Stimulated activated CD8-positive, alpha-beta memory T cell treated with anti-CD3 and anti-CD28 coated beads, Interleukin-7, amount 100 ng/mL, for 1 hour (primary cell): ENCODE measurements at places on chromosomes 6 and 20.

DNA sequence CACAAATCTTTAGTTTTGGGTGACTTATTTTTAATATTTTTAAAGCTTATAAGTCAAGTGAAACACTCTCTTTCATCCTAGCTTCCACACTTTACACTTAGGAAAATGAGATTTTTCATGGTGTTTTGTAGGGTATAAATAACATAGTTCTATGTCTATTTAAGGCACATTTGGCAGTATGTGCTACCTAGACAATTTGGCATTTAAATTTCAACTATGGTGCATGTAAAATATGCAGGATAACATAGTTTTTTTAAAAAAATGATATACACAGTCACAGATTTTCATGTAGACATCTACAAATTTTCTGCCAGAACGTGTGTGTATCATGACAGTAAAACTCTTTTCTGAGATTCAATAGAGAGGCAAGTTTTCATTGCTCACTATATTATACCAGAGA lies 115.1 kb upstream of the MAP3K7 start:
- no peak for DNase-seq

- no peak for DNase-seq
These were observed 740 bp downstream of the NELFCD start for GRCh38 chr20:58981628-58982364.

DNA sequence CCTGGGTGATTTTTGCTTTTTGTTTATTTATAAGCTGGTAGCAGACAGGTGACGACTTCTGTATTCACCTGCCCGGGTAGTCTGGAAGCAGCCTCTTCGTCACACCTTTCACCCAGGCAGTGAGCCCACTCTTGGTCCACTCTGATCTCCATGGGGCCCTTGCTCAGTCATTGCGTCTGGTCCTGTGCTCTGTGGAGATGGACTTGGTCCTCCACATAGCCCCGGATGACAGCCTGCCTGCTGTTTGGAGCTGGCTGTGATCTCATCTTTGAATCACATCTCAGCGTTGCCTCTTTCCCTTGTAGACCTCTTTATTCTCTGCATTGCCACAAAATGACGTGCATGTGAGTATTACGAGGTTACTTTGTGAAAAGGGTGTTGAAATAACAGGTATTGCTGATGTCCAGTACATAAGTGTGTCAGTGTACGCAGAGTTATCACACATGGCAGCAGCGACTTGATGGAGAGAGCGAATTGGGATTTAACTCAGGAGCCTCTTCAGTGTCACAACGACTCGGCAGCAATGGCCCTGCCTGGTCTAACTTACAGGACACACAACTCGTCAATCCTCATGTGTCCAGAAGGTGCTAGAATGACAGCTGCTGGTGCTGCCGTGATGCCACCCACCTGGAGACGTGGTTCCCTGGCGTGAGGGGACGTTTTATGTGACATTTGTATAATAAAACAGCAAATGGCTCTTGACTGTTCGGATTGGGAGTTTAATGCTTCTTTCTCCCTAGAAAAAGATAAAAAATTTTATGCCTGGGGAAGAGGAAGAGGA lies 24.2 kb upstream of the FRMD1 start:
- no peak for DNase-seq

DNA sequence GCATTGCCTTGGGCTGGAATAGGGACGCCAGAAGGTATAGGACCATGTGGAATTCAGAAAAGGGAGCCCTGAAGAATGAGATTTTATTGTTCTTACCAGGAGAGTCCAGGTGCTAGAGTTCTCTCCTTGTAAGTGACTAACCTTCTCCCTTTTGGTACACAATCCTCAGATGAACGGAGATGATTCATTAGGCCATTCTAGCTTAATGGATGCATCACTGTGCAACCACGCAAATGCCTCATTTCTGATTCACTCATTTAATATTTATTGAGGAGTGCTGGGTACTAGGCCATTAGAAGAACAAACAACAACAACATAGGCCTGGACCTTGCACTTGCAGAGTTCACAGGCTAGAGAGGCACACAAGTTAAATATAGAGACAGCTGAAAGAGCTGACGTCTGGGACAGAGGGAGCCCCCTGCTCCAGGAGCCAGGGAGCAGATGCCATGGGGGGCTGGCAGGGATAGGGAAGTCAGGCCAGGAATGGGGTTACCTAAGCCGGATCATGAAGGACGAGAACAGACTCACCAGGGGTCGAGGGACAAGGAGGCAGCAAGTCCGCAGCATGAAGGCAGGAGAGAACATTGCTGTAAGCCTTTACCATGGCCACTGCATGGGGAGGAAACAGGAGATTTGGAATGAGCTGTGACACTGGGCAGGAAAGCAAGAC lies 179.5 kb upstream of the AKAP12 start:
- no peak for DNase-seq

GRCh38 chr6:140597181-140597580 lies 1222.7 kb upstream of the CITED2 start:
- DNase-seq: no peak

GRCh38 chr6:107626645-107627044 lies 136.7 kb downstream of the SOBP start:
- no peak for DNase-seq

GRCh38 chr6:54624216-54624615 lies 222.4 kb upstream of the FAM83B start:
- no peak for DNase-seq

DNA sequence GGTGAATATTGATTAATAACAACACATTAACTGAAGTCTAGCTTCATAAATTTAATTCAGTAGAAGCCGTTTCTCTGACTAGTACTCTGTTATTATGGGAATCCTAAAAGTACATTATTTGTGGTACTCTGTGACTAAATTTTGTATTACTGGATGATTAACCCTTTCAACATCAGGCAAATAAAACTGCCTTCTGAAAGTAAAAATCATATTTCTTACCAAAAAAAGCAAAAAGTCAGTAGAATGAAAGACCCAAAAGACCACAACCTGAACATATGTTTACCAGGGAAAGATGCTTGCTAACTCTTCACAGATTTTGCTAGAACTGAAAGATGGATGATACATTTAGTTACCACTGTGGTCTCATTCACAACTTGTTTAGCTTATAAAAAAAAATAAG lies 73.2 kb downstream of the AHI1 start:
- no peak for DNase-seq

DNA sequence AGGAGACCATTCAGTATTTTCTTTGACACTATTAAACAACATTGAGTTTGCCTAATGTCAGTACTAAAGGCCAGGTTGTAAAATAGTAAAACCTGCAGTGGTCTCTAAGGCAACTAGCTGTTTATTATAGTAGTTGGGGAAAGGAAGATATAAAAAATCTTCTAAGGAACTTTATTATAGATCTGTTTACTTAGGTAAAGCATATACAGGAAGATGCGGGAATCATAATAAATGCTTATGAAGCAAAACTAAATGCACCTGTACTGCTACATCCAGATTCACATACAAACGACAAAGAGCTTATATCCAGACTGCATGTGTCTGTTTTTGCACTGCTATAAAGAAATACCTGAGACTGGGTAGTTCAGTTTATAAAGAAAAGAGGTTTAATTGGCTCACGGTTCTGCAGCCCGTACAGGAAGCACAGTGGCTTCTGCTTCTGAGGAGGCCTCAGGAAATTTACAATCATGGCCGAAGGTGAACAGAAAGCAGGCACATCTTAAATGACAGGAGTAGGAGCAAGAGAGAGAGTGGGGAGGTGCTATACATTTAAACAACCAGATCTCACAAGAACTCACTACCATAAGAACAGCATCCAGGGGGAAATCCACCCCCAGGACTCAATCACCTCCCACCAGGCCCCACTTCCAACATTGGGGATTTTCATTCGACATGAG lies 8.7 kb upstream of the TRIM39 start:
- no peak for DNase-seq

DNA sequence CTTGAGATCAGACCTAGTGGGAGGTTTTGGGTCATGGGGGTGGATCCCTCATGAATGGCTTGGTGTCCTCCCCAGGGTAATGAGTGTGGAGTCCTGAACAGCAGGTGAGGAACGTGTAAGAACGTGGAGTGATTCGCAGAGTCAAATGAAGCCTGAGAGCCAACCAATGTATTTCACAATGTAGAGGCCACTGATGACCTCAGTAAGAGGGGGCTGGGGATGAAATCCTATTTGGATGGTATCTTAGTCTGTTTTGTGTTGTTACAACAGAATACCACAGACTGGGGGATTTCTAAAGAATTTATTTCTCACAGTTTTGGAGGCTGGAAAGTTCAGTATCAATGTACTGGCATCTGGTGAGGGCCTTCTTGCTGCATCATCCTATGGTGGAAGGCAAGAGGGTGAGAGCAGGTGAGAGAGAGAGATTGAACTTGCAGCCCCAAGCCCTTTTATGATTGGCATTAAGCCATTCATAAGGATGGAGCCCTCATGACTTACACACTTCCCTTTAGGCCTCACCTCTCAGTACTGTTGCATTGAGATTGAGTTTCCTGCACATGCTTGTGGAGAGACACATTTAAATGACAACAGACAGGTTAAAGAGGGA lies 47.3 kb upstream of the HIVEP1 start:
- DNase-seq: no peak

DNA sequence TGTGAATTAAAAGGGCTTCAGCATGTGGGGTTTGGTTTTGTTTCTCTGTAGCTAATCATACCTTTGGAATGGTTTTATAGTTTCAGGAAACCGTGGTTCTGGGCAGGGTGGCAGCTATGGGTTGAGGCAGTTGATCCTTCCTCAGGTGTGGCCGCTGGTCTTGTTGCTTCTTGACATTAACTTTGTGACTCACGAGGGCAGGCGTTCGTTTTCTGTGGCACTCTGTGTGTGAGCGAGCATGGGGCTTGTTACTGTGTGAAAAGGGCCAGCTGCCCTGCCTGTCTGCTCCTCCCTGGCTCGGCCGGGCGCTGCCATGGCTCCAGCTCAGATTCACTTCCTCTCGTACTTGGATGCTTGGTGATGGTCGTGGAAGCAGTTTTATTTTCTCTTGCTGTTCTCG lies 16.2 kb downstream of the DNAJC5 start:
- no peak for DNase-seq

GRCh38 chr6:52346503-52346902 lies 15.4 kb upstream of the PAQR8 start:
- no peak for DNase-seq

DNA sequence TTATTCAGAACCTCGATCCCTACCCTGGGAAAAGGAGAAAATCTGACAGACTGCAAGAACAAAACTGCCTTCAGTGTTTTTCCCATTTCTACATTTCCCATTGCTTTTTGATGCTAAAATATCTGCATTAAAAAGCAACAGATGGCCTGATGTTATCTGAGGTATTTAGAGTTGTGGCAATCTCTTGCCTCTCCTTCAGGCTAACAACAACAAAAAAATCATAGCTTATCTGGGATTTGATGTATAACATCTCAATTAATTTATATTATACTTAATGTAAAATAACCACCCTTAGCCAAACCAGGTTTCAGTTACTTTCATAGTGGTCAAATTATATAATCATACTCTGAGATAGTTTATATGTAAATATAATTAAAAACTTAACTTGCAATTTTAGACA lies 15.8 kb upstream of the GABRR2 start:
- no peak for DNase-seq

GRCh38 chr6:142380626-142381025 lies 78.8 kb downstream of the ADGRG6 start:
- no peak for DNase-seq

DNA sequence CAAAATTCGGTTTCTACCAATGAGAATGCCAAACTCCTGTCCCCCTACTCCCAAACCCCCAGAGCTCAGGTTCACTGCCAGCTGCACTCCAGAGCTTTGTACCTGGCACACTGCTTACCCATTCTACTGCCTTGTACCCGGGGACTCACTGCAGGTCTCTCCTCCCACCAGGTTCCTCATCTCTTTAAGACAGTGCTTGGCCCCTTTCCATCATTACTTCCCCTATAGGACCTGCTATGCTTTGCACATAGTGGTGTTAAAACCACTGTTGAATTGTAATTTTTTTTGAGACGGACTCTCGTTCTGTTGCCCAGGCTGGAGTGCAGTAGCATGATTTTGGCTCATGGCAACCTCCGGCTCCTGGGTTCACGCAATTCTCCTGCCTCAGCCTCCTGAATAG lies 25.9 kb downstream of the LYRM4 start:
- no peak for DNase-seq

- DNase-seq: no peak
These were observed 783.0 kb upstream of the GJE1 start for GRCh38 chr6:141349710-141350109.

DNA sequence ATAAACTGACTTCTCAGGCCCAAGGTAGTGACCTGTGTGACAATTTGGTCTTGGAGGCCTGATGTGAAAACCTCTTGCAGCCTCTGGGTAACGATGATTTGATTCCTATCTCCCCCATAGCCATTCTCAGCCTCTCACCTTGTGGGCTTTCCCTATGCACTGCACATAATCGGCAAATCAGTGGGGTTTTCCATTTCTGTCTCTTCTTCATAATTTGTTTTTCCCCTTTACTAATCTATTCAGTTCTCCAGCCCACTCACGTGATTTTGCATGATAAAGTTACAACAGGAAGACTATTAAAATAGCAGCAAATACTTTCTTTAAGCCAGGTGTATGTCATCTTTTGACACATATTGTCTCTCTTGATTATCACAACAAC lies 893.7 kb downstream of the TFAP2A start:
- DNase-seq: no peak

GRCh38 chr6:142676027-142676443 lies 268.9 kb downstream of the HIVEP2 start:
- DNase-seq: no peak

DNA sequence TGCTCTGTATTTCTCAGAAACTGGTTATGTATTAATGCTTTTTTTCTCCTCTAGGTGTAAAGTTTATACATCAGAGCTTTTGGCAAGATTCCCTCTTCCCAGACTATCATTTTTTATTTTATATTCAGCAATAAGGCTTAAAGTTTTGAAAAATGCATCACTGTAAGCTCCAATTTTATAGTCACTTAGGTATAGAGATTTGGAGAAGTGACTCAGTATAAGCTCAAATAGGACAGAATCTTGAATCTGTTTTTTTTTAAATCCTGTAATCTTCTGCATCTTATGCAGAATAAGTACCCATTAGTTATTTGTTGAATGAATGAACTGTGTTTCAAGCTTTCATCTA lies 1.0 kb downstream of the NCOA7 start:
- DNase-seq: no peak

- no peak for DNase-seq
These were observed 529.0 kb downstream of the TBC1D32 start for GRCh38 chr6:120805276-120805675.

DNA sequence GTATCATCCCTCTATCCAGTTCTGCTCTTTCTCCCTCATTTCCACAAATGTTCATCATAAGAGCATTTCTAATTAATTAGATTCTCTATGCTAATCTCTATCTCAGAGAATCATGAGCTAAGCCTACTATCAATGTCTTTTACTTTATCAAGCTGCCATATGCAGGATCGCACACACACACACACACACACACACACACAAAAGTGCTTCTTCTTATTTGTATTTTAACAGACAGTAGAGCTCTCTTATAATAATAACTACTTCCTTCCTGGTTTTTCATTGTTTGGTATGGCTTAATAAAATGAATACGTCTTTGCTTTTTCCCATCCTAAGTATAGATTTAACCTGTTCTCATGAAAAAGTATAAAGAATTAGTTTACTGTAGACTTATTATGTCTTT lies 170.2 kb downstream of the HAO1 start:
- DNase-seq: no peak
